Brain pericyte (primary cell): ENCODE measurements at places on chromosomes 1 and 21.

GRCh38 chr1:66022904-66023620, 230.4 kb downstream of the PDE4B start:
- no peak for DNase-seq

DNA sequence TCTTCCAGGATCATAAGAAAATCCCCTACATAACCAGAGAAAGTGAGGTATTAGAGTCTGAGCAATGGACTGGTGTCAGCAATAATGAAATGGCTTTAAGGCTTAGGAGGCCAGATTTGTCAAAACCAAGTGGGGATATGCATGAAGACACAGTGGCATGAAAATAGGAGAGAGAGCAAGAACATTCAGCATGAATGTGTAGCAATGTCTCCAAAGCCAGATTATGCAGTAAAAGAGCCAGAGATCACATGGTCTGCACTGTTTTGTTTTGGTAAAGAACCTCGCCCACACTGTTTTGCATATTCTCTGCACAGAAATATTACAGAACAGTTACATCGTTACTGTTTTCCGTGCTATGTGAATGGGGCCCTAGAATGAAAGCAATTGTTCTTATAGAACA, 589.4 kb downstream of the PLPP3 start:
- DNase-seq = no peak

DNA sequence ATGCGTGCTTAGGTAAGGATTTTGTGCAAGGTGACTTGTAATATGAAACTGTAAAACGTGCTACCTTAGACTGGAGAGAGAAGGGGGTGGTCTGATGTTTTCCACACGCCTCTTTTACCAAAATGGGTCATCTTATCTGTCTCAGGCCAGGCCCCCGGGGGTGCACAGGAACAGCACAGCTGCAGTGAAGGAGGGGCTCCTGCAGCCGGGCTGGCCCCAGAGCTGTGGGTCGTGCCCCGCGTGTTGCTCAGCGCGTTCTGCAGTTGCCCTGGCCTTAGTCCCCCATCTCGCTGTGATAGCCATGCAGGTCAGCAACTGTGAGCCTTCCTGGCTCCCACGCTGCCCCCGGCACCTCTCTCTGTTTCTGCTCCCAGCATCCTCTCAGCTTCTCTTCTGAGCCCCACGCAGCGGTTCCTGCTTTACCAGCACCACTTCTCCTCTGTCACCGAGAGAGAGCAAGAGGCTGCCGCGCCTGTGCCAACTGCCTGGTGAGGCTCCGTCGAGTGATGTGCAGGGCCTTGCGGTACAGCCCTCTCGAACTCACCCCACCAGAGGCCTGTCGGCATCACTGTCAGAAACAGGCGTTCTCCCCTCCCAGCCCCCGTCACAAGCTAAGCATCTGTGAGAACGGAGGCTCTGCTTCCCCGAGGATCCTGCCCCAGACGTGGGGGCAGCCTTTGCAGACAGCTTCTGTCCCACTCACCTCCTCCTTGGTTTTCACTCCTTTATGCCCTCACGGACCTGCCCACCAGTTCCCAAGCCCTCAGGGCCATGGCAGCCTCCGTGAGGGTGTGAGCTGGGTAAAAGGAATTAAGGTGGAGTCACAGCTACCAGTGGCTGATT, 73.3 kb downstream of the ADARB1 start:
- no peak for DNase-seq

- DNase-seq = no peak
Observed at GRCh38 chr1:88784551-88784950, 100.5 kb downstream of the PKN2 start.

GRCh38 chr1:175409938-175410337, 217.4 kb upstream of the KIAA0040 start:
- DNase-seq = no peak

DNA sequence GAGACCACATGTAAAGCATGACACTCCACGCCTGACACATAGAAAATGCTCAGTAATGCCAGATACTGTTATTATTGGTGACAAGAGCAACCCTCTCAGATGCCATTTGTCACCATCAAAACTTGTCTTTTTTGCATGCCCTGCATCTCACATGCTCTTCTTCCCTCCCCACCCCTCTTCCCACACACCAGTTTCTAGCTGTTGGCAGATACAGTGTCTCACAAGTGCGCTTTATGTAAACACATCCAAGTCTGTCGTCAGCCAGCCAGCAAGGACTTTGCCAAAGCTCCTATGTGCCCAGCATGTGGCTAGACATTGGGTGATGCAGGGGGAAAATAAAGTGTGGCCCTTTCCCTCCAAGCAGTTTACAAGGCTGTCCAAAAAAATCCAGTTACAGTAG, 44.9 kb upstream of the EPHA8 start:
- DNase-seq = no peak

GRCh38 chr1:37682334-37682987, 9.9 kb upstream of the CDCA8 start:
- no peak for DNase-seq

DNA sequence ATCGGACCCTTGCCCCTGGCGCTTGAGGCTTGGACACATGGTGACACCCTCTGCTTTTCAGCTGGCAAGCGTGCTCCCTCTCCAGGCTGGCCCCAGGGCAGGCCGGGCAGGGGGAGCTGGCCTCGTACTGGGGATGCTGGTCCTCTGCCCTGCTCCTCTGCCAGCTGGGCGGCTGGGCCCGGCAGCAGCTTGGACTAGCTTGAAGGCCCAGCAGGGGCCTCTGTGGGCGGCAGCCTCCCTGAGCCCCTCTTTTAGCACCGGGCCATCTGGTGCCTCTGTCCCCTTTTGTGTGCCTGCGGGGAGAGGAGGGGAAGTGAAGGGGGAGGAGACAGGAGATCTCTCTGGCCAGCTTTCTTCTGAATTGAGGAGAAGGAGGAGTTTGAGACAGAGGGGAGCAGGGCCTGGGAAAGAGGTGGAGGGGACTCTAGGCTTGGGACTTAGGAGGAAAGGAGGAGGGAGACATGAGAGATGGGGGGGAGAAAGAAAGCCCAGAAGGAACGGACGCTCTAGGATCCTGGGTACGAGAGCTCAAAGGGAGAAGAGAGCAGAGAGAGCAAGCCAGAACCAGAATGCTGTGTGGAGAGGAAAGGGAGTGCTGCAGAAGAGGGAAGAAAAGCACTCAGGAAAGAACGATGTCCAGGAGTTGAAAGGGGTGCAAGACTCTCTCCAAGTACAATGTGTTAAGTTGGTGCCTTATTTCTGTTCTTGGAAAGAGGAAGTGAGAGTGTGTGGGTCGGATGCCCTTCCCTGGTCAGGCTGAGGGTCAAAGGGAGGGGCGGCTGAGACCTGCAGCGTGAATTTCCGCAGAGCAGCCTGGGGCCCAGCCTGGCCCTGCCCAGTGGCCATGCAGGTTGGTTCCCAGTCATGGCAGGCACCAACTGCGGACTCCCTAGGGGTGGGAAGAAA, 40.3 kb downstream of the IER5 start:
- DNase-seq = no peak
